ENCODE measurements at places on chromosomes 13 and 19. TPM values are rescaled to one million over a fixed set of nuclear protein-coding genes. Genes with fewer than 3 reads are reported as not detected.
A peak's percentile ranks its signal among the peaks of the same experiment; 100 is the strongest.

DNA sequence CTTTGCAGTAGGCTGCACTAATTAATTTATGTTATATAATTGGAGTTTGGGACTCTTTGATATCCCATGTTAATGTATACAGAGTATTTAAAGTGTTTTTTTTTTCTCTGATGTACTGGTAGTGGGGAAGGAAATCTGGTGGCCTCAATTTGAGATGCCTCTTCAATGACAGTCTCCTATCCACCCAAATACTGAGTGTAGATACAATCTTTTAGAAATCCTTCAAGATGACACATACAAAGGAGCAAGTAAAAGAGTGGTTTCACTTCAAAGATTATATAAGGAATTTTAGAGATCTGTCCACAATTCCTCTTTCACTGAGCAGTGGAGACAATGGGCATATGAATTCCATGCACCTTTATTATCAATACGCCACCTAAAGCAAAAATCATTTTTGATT lies 15.1 kb downstream of the NALCN start:
- no peak overlapping the region for H3K4me3 ChIP-seq
- H3K4me1 ChIP-seq = no peaks in the 10 kb centered on the region
- no peak for DNase-seq
- no peaks in the 10 kb centered on the region for H3K36me3 ChIP-seq
- H3K27ac ChIP-seq = no peak overlapping the region

GRCh38 chr13:78033509-78033908 lies 114.9 kb upstream of the EDNRB start:
- no peak overlapping the region for H3K27ac ChIP-seq
- H3K4me1 ChIP-seq = no peaks in the 10 kb centered on the region
- no peaks in the 10 kb centered on the region for H3K27me3 ChIP-seq
- H3K4me3 ChIP-seq = no peak overlapping the region
- DNase-seq = no peak

DNA sequence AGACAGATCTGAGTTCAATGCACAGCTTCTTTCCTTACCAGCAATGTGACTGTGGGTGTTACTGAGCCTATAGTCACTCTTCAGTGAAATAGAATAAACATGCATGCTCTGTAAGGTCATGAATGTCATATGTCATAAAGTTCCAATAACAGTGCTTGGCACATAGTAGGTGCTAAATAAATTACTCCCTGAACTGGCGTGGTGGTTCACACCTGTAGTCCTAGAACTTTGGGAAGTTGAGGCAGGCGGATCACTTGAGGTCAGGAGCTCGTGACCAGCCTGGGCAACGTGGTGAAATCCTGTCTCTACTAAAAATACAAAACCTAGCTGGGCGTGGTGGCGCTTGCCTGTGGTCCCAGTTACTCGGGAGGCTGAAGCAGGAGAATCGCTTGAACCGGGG lies 13.2 kb downstream of the WBP4 start:
- no peak for DNase-seq
- H3K27me3 ChIP-seq = no peaks in the 10 kb centered on the region
- H3K27ac ChIP-seq = no peak overlapping the region

GRCh38 chr19:14450168-14450874 lies 17.2 kb downstream of the PKN1 start:
- DNase-seq = peak; percentile 44
- no peaks in the 10 kb centered on the region for H3K4me1 ChIP-seq
- no peak overlapping the region for H3K4me3 ChIP-seq
- no peaks in the 10 kb centered on the region for H3K27me3 ChIP-seq

- no peak overlapping the region for H3K27ac ChIP-seq
- no peaks in the 10 kb centered on the region for H3K4me1 ChIP-seq
- no peak overlapping the region for H3K4me3 ChIP-seq
- H3K36me3 ChIP-seq = no peaks in the 10 kb centered on the region
Observed at GRCh38 chr13:32838945-32839344, 177.3 kb upstream of the KL start.

- no peaks in the 10 kb centered on the region for H3K4me1 ChIP-seq
- H3K4me3 ChIP-seq = peak overlapping the region; percentile 43
- DNase-seq = no peak
Observed at GRCh38 chr19:57803265-57803593, 11.5 kb downstream of the ZNF552 start.

DNA sequence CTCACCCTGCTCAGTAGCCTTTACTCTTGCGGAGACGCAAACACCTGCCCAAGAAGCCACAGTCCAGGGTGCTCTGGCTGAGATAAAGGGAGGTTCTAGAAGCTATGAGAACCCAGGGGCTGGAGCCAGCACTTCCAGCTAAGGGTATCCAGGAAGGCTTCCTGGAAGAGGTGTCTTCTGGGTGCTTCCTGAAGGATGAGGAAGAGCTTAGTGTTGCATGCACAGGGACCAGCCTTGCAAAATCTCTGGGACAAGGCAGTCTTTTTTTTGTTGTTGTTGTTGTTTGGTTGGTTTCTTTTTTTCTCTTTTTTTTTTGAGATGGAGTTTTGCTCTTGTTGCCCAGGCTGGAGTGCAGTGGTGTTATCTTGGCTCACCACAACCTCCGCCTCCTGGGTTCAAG lies 20.6 kb downstream of the MYBPC2 start:
- no peak overlapping the region for H3K4me3 ChIP-seq
- DNase-seq = no peak
- H3K27me3 ChIP-seq = peaks cover 2% of the 10 kb centered on the region
- no peaks in the 10 kb centered on the region for H3K4me1 ChIP-seq

The C19orf33 gene
- polyA plus RNA-seq = not detected
